Metanephros (tissue), 2 donors: ENCODE measurements at places on chromosomes 6 and 20. TPM values are rescaled to one million over a fixed set of nuclear protein-coding genes. Genes with fewer than 3 reads are reported as not detected.

UFL1 gene
- 24.1 TPM for total RNA-seq

TXLNB gene
- total RNA-seq: 24.2 TPM

CST7 gene
- total RNA-seq: 11.2 TPM

SMLR1 gene
- total RNA-seq: 0.29 TPM

ADGRF5 gene
- 41.4 TPM for total RNA-seq

BAG2 gene
- 4.0 TPM for total RNA-seq

DACT2 gene
- 28.6 TPM for total RNA-seq

NEDD9 gene
- 90.4 TPM for total RNA-seq

PRRT1 gene
- total RNA-seq: 1.9 TPM

HUS1B gene
- total RNA-seq: 3.0 TPM

POU5F1 gene
- 11.4 TPM for total RNA-seq

GRM1 gene
- total RNA-seq: 0.23 TPM

TRIM15 gene
- total RNA-seq: 0.47 TPM

ANKRD66 gene
- not detected for total RNA-seq
